Stimulated activated CD4-positive, alpha-beta T cell treated with anti-CD3 and anti-CD28 coated beads, Interleukin-15, amount 100 ng/mL, for 24 hours (primary cell): ENCODE measurements at places on chromosomes 2 and 18.

GRCh38 chr18:54802178-54802577 is 26.1 kb upstream of the RAB27B start:
- DNase-seq: no peak

GRCh38 chr2:220104871-220105351 is 477.5 kb downstream of the SLC4A3 start:
- DNase-seq: no peak

- DNase-seq: no peak
Observed at GRCh38 chr2:240245706-240246105, 105.2 kb upstream of the OTOS start.

DNA sequence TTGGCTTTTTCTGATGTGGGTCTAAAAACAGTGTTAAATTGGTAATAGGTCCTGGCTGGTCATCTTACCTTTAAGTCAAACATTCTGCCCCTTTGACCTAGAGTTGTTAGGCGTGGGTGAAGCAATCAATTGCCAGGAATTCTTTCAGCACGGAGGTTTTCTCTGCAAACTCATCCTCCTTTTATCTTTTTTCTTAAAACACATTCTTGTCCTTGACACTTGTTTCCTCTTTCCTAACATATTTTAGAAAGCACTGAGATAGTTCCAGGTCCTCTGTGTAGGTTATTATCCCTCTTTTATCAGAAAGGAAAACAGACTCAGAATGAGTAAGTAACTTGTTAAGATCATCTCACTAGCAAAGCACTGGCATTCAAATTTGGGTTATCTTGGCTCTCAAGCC is 18.6 kb upstream of the AP1S3 start:
- DNase-seq: no peak

DNA sequence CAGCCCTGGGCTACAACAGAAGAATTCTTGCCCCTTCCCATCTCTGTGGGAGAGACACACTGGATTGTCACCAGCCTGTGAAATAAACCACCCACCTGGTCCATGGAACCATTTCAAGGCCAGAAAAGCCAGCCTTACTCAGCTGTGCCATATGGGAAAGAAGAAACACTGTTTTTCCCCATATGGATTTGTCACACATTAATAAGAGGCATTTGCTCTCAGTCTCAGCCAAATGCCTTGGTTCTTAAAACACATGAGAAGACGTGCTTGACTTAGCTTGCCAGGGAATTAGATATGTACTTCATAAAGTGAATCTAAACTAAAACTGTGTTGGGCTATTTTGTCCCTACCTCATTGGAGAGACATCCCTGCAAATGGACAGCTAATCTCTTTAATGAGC is 308.6 kb upstream of the TNP1 start:
- no peak for DNase-seq

- DNase-seq: no peak
Observed at GRCh38 chr2:196435189-196435588, 204.3 kb upstream of the CCDC150 start.

DNA sequence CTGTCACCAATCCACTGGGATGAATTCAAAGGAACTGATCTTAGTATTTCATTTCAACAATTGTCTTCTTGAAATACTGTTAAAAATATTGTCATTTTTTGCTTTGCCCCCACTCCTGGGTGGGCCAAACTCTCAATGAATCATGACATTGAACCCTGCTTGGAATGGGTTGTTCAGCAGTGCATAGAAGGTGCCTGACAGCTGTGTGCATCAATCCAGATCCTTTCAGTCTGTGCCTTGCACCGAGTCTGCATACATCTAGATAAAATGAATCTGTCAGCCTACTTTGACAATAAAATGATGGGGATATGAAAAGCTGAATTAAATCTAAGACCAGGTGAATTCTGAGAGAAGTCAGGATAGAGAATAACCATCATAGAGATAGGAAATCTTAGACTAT is 706.6 kb downstream of the CBLN2 start:
- no peak for DNase-seq

DNA sequence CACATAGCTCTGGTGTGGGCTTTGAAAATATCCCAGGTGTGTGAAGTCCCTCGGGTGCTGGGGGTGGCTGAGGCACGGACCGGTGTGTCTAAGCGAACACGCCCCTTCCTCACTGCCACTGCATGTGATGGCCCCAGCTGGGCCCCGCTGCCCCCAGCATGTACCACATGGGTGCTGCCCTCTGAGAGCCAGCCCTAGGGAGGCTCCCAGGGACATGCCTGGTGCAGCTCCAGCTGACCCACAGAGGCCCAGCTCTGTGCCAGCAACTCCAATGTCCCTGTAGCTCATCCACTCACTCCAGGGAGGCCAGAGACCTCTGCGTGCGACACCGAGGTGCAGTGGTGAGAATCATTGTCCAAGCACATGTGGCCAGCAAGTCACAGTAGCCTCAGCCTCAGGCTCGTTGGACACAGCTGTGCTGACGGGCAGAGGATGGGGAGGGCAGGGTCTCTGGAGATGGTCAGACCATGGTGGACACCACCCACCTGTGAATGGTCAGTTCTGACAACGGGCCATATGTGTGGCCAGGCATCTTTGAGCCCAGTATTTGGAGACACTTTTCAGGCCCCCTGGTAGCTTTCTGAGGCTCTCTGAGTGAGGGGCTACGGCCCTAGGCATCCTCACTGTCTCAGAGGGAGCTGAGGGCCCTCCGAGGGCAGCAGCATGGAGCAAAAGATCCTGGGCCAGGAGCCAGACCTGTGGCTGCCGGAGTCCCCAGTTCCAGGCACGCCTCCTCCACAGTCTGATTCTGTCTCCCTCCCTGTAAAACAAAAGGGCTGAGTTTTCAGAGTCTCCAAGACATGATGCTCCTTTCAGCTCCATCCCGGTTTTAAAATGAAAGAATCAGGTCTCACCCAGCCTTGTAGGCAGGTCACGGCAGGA is 220.7 kb downstream of the NDUFA10 start:
- DNase-seq: no peak

- no peak for DNase-seq
Observed at GRCh38 chr2:234454433-234454832, 42.4 kb downstream of the ARL4C start.

DNA sequence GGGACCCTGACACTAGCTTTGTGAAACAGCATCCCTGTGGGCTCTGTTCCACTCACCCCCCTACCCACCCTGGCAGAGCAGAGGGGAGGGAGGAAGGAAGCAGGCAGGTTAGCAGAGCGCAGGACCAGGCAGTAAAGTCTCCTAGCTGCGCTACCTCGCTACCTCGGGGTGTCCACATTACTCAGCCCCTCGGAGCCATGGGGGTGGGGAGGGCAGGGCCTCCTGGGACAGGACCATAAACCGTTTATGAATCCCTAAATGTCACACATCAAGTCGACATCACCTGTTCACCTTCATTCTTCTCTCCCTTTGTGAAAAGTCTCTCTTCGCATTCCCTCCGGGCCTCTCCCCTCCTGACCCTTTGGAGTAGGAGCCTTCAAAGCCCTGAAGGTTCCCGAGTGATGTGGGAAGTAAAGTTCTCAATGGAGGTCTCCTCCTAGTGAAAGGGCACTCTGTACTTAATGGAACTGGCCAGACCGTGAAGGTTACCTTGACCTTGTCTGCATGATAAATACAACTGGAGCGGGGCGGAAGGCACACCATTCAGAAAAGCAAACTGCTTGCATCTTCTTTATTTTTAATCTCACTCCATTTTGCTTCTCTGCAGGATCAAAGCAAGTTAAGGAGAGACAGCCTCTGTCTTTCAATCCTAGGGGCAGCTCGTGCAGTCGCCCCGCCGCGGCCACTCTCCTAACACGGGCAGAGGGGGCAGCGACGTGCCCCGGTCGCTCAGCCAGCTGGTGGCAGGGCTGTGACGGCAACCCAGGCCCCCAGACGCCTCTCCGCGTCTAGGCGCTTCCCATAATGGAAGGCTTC is 23.7 kb upstream of the SMAD7 start:
- DNase-seq: no peak

DNA sequence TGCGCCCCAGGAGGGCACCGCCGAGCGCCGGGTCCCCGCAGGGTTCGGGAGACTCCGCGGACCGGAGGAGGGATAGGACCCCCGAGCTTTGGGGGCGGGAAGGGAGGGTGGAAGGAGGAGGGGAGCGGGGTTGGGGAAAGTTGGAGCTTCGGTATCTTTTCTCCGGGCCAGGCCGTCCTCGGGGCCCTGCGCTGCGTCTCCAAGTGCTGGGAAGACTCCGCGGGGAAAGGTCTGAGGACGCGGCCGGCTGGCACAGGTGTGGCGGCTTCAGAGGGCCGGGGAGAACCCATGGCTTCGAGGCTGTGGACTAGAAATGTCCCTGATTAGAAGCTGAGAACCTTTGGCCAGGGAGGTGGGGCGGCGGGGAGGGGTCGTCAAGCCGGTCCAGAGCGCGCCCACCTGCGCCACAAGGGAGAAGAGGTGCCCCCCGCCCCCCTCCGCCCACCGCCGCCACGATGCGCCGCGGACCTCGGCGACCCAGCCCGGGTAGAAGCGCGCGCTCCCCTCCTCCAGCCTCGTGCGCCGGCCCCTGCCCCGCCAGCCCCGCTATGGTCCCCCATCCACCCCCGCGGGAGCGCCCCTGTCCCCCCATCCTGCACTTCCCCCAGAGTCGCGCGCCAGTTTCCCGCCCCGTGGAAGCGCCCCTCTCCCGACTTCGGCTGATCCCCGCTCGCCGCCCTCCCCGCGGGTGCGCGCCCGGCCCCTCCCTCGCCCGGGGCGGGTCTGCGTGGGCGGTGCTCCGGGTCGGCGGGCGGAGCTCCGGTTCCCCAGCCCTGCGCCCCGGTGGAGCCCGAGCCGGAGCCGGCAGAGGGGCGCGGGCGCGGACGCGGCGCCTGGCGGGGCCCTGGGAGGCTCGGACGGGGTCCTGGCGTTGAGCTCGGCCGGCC is at the start of gene SNTG2:
SNTG2 (plus strand) TSS at position 770 of the 887 bp plus-strand sequence. CDS start 148 bp downstream, outside the sequence.
- peak; percentile 76 for DNase-seq

- DNase-seq: no peak
Observed at GRCh38 chr2:37180006-37180639, 8.3 kb downstream of the SULT6B1 start.

GRCh38 chr2:59390581-59390980 is 1149.5 kb upstream of the FANCL start:
- no peak for DNase-seq

- DNase-seq: peak; percentile 19
Observed at GRCh38 chr18:9147440-9148202, 11.0 kb downstream of the ANKRD12 start.

GRCh38 chr2:68992341-68992740 is 17.9 kb downstream of the GKN1 start:
- no peak for DNase-seq

- DNase-seq: no peak
Observed at GRCh38 chr2:102637358-102637757, 18.0 kb downstream of the SLC9A2 start.

DNA sequence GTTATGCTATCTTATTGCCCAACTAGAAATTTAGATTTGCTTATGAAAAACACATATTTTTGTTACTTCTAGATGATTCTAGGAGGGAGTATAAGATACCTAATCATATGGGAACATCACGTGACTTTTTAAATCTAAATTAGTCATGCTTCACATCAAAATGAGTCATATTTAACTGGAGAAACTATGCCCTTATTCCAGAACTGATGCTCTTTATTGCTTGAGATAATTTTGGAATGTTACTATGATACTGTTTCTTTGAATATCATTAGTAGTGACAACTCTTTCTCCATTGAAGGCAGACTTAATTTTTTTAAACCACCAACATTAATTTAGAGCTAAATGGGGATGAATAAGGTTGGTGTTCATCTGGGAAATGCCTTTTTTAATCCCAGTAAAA is 19.9 kb upstream of the ELAC1 start:
- no peak for DNase-seq

- DNase-seq: no peak
Observed at GRCh38 chr18:31373641-31374040, 2.9 kb upstream of the DSG4 start.

- no peak for DNase-seq
Observed at GRCh38 chr2:223464071-223464470, 138.1 kb downstream of the SCG2 start.

DNA sequence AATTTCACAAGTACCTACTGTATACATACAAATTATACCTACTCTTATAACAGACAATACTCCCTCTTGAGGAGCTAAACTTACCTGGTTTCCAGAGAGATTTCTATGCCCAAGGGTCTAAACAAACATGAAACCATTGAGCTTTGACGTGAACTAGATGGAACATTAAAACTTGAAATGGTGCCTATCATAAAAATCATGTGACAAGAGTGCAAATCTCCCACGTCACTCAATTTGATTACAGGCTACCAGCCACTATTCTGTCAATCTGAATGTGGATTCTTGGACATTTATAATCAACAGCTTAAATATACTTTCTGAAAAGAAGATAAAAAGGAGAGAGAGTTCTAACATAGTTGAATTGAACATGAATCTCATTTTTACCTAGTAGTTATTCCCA is 297.1 kb upstream of the SESTD1 start:
- DNase-seq: no peak

DNA sequence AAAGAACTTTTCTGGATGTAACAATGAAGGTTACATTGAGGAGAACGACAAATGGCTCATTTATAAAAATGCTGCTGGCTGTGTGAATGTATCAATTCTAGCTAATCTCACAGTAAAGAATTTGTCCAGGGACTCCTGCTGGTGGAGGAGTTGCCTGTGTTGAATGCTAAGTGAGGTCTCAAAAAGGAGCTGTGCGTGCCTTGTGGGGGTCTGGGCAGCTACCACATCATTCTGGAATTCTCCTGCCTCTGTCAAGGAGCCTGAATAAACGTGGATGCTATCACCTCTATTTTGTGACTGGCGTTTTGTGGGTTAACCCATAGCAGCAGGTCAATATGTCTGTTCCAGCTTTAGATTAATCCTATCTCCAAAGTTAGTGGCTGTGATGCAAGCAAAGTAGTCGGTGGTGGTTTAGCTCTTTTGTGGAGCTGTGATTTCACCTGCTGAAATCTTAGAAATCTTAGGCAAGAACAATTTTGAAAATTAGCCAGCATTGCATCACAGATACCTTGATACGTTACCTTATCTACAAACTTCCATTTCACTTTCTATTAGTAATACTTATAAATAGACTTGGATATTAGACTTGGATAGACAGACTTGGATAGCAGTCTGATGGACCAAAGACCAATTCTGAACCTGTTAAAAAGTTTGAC is 96.8 kb downstream of the MTCL1 start:
- no peak for DNase-seq
